Natural killer cell (primary cell): ENCODE measurements at places on chromosomes 1 and 21. TPM values are rescaled to one million over a fixed set of nuclear protein-coding genes. Genes with fewer than 3 reads are reported as not detected.

The CRYZL1 gene
- 25.8 TPM for total RNA-seq

The SEMA4A gene
- 2.6 TPM for total RNA-seq

DNA sequence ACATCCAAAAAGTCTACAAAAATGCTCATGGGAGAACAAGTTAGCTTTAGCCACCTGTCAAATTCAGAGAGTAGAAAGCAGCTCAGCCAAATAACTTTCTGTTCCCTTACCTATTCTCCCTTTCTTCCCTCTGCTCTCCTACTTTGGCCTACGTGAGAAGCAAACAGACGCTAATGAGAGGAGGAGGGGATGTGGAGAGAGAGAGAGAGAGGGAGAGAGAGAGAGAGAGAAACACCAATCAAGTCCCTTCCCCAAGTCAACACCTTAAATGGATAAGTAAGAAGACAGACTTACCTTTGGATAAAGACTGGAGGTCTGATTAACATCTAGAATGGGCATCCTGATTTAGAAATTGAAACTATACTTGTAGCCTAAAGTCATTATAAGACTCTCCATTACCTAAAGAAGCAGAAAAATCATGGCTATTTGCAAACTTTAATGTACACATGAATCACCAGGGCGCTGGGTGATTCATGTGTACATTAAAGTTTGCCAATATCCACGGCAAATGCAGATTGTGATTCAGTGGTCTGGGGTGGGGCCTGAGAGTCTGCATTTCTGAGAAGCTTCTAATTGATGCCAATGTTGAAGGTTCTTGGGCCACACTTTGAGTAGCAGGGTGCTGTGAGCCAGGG, 13.1 kb upstream of the DUSP12 start:
- no peak overlapping the region for H3K4me3 ChIP-seq
- no peaks in the 10 kb centered on the region for H3K27me3 ChIP-seq
- no peak overlapping the region for H3K27ac ChIP-seq
- H3K36me3 ChIP-seq = no peaks in the 10 kb centered on the region
- peaks cover 32% of the 10 kb centered on the region for H3K4me1 ChIP-seq

DNA sequence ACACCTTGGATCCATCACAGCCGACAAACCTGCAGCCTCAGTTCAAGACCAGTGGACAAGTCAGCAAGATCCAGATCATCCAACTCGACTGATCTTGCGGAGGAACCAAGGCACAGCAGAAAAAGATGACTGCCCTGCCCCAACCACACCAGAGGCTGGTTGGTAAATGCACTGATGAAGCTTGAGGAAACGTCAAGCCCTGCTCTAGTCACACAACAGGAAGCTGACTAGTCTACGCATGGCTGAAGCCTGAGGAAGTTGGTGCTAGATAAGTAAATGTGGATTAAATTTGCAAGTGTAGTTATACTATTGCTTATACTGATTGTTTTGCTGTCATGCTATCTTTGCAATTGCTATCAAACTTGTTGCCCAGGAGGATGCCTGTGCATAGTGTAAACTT, 89.0 kb downstream of the LIPI start:
- no peak for DNase-seq
- H3K27me3 ChIP-seq = no peaks in the 10 kb centered on the region
- no peak overlapping the region for H3K4me3 ChIP-seq
- no peaks in the 10 kb centered on the region for H3K4me1 ChIP-seq
- no peaks in the 10 kb centered on the region for H3K36me3 ChIP-seq
- H3K27ac ChIP-seq = no peak overlapping the region

- DNase-seq = no peak
- no peaks in the 10 kb centered on the region for H3K27me3 ChIP-seq
- no peaks in the 10 kb centered on the region for H3K4me1 ChIP-seq
- no peak overlapping the region for H3K4me3 ChIP-seq
- no peak overlapping the region for H3K27ac ChIP-seq
These were observed 469.6 kb downstream of the NPHP4 start for GRCh38 chr1:5522531-5523145.
